ENCODE measurements at places on chromosomes 11 and 22. TPM values are rescaled to one million over a fixed set of nuclear protein-coding genes. Genes with fewer than 3 reads are reported as not detected.

The DNAJB7 gene
- not detected for total RNA-seq

The NLRP6 gene
- not detected for total RNA-seq

The RHOG gene
- total RNA-seq: 25.0 TPM

The TMEM191C gene
- 2.1 TPM for total RNA-seq

The MMP10 gene
- total RNA-seq: not detected

The TEX12 gene
- total RNA-seq: not detected

DNA sequence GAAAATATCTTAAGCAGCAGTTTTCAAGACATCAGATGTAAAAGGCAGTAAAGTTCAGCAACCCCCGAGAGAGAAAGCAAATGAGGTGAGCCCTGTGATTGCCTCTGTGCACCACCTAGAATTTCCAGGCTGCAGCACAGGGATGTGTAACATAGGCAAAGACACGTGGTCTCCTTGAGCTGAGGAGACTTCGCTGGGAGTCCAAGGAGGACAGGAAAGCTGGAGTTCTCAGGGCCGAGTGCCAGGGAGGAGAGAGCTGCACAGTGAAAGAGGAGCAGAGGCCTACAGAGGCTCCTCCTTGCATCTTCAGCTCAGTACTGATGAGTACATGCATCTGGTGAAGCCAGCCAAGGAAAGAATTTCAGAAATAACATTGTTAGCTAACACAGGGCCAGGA, 17.6 kb upstream of the TOLLIP start:
- no peaks in the 10 kb centered on the region for H3K4me1 ChIP-seq
- peaks cover 8% of the 10 kb centered on the region for H3K36me3 ChIP-seq
- peaks cover 36% of the 10 kb centered on the region for H3K27me3 ChIP-seq
- DNase-seq: no peak

- no peaks in the 10 kb centered on the region for H3K36me3 ChIP-seq
- H3K4me1 ChIP-seq: peaks cover 27% of the 10 kb centered on the region
- no peak overlapping the region for H3K4me3 ChIP-seq
- DNase-seq: no peak
- no peak overlapping the region for H3K27ac ChIP-seq
These were observed 71.4 kb downstream of the SLC1A2 start for GRCh38 chr11:35347921-35348331.

- no peaks in the 10 kb centered on the region for H3K27me3 ChIP-seq
- H3K27ac ChIP-seq: no peak overlapping the region
- no peak for DNase-seq
- no peak overlapping the region for H3K4me3 ChIP-seq
- no peaks in the 10 kb centered on the region for H3K36me3 ChIP-seq
These were observed 12.2 kb upstream of the PDGFB start for GRCh38 chr22:39256979-39257378.

DNA sequence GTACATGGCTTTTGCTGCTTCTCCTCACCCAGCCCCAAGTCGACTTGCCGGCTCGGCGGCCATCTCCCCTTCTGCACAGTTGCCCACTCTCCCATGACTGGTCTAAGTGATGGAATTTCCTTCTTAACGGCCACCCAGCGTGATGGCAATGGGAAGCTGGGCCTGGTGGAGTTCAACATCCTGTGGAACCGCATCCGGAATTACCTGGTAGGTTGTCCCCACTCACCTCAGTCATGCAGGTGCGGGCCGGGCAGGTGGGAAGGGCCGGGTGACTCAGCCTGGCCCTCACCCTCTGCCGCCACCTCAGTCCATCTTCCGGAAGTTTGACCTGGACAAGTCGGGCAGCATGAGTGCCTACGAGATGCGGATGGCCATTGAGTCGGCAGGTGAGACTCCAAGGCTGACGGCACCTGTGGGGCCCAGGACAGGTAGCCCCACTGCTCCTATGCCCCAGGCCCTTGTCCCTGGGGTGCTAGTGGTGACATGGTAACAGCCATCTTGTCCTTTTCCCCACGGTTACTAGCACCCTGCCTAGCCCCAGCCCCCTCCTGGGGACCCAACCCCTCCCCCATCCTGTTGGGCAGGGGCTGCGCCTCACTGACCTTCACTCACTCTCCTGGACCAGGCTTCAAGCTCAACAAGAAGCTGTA, 28.1 kb downstream of the CAPN1 start:
- no peak overlapping the region for H3K27ac ChIP-seq
- H3K36me3 ChIP-seq: no peaks in the 10 kb centered on the region
- H3K4me3 ChIP-seq: no peak overlapping the region
- no peak for DNase-seq
- H3K4me1 ChIP-seq: peaks cover 7% of the 10 kb centered on the region

- H3K27me3 ChIP-seq: no peaks in the 10 kb centered on the region
- H3K27ac ChIP-seq: no peak overlapping the region
- peaks cover 57% of the 10 kb centered on the region for H3K4me1 ChIP-seq
- no peak for DNase-seq
These were observed 7.7 kb downstream of the ARAP1 start for GRCh38 chr11:72744474-72744873.

GRCh38 chr11:1881442-1882264, 10.0 kb downstream of the PRR33 start:
- H3K4me1 ChIP-seq: no peaks in the 10 kb centered on the region
- no peaks in the 10 kb centered on the region for H3K27me3 ChIP-seq
- no peak overlapping the region for H3K4me3 ChIP-seq
- no peak overlapping the region for H3K27ac ChIP-seq
- no peak for DNase-seq

GRCh38 chr11:125157118-125157733, 7.3 kb upstream of the PKNOX2 start:
- no peak for DNase-seq
- peaks cover 53% of the 10 kb centered on the region for H3K4me1 ChIP-seq
- no peak overlapping the region for H3K4me3 ChIP-seq
- peaks cover 5% of the 10 kb centered on the region for H3K36me3 ChIP-seq
- H3K27ac ChIP-seq: no peak overlapping the region

- no peak overlapping the region for H3K4me3 ChIP-seq
- H3K36me3 ChIP-seq: no peaks in the 10 kb centered on the region
- H3K27me3 ChIP-seq: no peaks in the 10 kb centered on the region
- no peak for DNase-seq
These were observed 597.9 kb upstream of the KIRREL3 start for GRCh38 chr11:127598476-127598875.

DNA sequence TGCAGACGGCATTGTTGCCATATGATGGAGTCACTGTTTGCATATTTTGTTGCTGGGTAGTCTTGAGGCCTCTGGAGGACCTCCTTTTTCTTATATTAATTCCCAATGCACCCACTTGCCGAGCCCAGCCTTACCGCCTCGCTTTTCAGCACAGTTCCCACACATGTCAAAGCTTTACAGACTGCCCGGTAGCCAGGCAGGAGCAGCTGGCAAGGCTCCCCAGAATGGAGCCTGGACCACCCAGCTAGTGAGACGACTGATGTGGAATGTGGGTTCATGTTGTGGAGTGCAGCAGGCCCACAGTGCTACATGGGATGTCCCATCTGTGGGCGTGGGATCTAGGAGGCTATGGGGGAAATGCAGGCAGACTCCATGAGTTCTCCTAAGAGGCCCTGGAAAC, 99.4 kb upstream of the MTMR2 start:
- H3K36me3 ChIP-seq: no peaks in the 10 kb centered on the region
- DNase-seq: no peak
- no peak overlapping the region for H3K27ac ChIP-seq

DNA sequence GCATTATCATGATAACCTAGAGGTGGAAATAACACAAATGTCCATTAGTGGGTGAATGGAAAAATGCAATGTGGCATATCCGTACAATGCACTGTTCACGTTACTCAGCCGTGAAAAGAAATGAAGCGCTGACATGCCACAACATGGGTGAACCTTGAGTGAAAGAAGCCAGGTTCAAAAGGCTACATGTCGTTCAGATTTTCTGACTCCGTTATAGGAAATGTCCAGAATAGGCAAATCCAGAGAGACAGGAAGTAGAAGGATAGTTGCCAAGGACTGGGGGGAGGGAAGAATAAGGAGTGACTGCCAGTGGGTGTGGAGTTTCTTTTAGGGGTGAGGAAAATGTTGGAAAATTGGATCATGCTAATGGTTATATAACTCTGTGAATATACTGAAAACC, 133.8 kb downstream of the ATXN10 start:
- H3K36me3 ChIP-seq: peaks cover 18% of the 10 kb centered on the region
- H3K4me3 ChIP-seq: no peak overlapping the region
- no peaks in the 10 kb centered on the region for H3K4me1 ChIP-seq
- no peaks in the 10 kb centered on the region for H3K27me3 ChIP-seq
- no peak for DNase-seq
- H3K27ac ChIP-seq: no peak overlapping the region

GRCh38 chr11:116786326-116786725, 1.5 kb downstream of the ZPR1 start:
- H3K4me3 ChIP-seq: peak overlapping the region; percentile 100
- no peak overlapping the region for H3K27ac ChIP-seq
- peaks cover 26% of the 10 kb centered on the region for H3K4me1 ChIP-seq
- peaks cover 11% of the 10 kb centered on the region for H3K36me3 ChIP-seq

DNA sequence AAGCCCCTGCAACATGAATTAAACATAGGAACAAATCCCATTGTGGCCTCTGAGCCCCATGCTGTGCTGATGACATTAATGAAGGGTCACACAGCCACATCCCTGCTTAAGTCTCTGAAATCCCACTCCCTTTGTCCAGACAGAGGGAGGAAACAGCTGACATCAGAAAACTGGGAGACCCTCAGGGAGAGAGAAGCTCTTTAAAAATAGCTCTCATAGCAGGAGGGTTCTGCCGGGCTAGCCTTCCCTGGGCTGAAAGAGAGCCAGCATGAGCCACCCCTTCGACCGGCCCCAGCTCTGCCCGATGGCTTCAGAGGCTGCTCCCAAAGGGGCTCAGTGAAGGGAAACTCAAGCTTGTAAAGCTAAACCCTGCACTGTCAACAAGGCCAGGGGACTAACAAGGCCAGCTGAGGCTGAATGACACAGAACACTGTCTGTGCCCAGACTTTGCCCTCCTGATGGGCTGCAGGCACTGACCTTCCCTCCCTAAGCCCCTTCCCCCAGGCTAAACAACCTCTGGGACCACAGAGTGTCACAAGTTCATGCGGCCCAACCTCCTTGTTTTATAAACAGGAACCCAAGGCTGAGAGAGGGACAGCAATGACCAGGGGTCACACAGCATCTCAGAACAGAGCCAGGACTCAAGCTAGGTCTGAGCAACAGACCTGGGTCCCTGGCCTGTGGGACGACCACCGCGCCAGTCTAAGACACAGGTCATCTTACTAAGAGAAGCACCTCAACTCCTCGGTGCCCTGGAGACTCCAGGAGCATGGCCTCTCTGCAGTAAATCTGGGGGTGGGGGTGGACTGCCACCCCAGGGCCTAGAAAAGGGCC, 163.8 kb downstream of the CHST1 start:
- H3K27ac ChIP-seq: peak overlapping the region; percentile 91
- no peaks in the 10 kb centered on the region for H3K36me3 ChIP-seq
- peaks cover 43% of the 10 kb centered on the region for H3K4me1 ChIP-seq
- H3K27me3 ChIP-seq: peaks cover 6% of the 10 kb centered on the region

DNA sequence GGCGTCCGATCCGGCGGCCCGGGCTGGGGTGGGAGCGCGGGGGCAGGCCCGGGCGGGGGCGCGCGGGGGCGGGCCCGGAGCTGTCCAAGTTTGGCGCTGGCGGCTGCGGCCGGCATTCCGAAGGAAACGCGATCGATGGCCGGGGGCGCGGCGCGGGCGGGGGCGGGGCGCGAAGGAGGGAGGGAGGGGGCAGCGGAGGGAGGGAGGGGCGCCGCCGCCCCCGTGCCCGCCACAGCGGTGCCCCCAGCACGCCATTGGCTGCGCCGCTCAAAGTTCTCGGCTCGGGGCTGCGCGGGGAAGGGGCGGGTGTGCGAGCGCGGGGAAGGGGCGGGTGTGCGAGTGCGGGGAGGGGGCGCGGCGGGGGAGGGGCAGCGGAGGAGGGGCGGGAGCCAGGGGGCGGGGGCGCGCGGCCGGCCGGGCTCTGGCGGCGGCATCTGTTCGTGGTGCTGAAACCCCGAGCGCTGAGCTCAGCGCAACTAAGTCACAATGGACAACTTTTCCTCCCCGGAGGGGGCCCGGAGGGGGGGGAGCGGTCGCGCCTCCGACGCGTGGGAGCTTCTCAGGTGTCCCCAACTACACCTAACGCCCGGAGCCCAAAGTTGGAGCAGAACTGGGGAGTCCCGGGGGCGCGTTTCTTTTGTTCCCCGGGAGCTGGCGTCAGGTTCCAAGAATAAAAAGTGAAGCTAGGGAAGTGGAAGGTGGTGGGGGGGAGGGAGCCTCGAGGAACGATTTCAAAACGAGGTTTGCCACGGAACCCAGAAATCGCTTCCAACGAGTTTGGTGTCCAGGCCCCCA, 2.2 kb downstream of the PHF21B start:
- peaks cover 8% of the 10 kb centered on the region for H3K36me3 ChIP-seq
- H3K27ac ChIP-seq: no peak overlapping the region
- H3K4me1 ChIP-seq: peaks cover 47% of the 10 kb centered on the region
- peak overlapping the region; percentile 97 for H3K4me3 ChIP-seq

DNA sequence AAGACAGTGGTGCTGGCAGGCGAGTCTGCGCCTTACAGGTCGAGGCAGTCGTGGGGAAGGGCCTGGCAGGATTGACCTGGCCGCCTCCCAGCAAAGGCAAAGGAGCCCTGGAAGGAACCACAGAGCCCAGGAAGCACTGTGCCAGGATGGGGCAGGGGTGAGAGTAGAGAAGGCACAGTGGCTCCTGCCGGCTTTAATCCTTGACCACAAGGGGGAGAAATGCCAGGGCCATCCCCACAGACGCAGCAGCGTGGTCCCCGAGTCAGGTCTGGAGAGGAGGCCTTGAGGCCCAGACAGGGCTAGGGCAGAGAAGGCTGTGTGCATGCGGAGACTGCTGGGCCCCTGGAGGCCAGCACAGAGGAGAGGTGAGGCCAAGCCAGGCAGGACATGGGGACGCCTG, 9.9 kb upstream of the NDUFS8 start:
- H3K4me1 ChIP-seq: peaks cover 26% of the 10 kb centered on the region
- no peak overlapping the region for H3K27ac ChIP-seq
- peaks cover 9% of the 10 kb centered on the region for H3K36me3 ChIP-seq
- no peak for DNase-seq

- no peak for DNase-seq
- peaks cover 3% of the 10 kb centered on the region for H3K27me3 ChIP-seq
- H3K4me1 ChIP-seq: peaks cover 3% of the 10 kb centered on the region
- no peak overlapping the region for H3K27ac ChIP-seq
- H3K36me3 ChIP-seq: no peaks in the 10 kb centered on the region
These were observed 33.5 kb downstream of the CHRDL2 start for GRCh38 chr11:74697722-74698121.

DNA sequence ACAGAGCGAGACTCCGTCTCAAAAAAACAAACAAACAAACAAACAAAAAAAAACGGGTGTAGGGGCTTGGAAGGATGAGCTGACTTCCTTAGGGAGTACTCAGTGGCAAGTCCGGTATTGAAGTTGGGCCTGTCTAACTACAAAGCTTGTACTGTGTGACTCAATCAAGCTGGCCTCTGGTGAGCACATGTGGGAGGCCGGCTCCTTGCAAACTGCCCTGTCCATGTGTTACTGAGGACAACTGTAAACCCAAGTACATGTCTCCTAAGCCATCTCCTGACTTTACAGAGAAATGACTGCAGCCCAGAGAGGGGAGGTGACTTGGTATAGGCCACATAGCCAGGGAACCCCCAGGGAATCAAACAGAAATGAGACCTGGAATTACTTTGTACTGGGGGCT, 11.6 kb downstream of the RIBC2 start:
- no peak overlapping the region for H3K4me3 ChIP-seq
- DNase-seq: no peak
- peaks cover 3% of the 10 kb centered on the region for H3K4me1 ChIP-seq
